ENCODE measurements at places on chromosomes 11 and 22.

- peak; percentile 49 for DNase-seq
Measured at GRCh38 chr11:18115360-18116127, 9.7 kb upstream of the SAAL1 start.

DNA sequence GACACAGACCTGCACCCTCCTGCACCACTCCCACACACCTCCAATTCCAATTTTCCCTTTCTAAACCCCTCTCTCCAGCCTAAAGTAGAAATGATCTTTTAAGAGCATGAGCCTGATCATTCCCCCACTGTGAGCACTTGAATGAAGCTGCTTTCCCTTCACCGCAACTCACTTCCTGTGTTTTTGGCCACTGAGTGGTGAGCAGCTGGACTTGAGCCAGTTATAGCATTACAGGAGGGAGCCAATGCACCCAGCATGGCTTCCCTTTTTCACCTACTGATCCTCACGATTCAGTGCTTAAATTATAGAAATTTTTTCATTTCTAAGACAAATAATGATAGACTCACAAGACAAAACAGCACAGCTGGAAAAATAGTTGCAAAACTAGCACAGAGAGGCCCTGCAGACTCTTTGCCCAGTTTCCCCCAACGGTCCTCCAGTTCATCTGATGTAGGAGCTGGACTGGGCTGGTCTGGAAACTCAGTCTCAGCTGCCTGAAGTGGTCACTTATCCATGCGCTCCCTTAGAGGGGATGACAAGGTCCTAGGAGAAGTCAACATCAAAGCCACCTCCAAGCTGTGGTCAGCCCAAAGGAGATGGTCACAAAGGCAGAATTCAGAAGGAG is 9.7 kb upstream of the APOL4 start:
- DNase-seq: peak; percentile 37

DNA sequence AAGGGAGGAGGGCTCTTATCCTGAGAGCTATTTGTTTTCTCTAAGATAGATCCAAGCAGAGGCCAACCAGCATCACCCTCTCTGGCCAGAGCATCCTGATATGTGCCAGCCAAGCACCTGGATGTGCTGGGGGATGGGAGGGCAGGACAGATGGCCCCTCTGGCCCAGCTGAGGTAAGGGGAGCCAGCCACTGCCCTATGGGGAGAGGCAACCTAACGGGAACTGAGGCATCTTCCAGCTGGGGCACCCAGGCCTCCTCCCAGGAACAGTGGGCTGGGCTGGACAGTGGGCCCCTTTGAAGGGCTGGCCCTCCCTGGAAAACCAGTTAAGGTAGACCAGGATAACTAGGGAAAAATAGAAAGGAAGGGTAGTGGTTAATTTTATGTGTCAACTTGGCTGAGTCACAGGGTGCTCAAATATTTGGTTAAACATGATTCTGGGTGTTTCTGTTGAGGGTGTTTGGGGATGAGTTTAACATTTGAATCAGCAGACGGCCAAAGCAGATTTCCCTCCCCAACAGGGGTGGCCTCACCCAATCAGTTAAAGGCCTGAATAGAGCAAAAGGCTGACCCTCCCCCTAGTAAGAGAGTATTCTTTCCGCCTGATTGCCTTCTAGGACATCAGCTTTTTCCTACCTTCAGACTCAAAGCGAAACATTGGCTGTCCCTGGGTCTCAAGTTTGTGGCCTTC is 595.1 kb downstream of the BUD13 start:
- DNase-seq: no peak

DNA sequence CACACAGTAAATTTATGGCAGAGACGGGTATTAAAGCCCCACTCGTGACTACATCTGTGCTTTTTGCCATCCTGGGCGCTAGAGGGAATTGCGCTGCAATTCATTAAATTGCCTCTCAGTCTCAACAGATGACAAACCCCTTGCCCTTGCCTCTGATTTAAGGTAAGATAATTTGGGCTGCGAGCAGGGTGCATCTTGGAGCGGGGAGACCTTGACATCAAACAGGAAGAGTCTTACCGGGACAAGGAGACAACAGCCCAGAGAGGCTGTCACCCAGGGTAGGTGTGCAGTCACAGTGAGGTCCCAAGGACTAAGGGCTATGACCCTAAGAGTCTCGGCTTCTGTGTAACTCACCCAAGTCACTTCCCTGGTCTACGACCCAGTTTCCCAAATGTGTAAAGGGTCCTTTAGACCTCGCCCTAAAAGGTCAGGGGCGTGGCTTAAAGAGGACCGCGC is 449 bp upstream of the TOM1 start:
- DNase-seq: peak; percentile 18

- DNase-seq: no peak
Measured at GRCh38 chr11:109733245-109733644, 311.3 kb downstream of the C11orf87 start.

DNA sequence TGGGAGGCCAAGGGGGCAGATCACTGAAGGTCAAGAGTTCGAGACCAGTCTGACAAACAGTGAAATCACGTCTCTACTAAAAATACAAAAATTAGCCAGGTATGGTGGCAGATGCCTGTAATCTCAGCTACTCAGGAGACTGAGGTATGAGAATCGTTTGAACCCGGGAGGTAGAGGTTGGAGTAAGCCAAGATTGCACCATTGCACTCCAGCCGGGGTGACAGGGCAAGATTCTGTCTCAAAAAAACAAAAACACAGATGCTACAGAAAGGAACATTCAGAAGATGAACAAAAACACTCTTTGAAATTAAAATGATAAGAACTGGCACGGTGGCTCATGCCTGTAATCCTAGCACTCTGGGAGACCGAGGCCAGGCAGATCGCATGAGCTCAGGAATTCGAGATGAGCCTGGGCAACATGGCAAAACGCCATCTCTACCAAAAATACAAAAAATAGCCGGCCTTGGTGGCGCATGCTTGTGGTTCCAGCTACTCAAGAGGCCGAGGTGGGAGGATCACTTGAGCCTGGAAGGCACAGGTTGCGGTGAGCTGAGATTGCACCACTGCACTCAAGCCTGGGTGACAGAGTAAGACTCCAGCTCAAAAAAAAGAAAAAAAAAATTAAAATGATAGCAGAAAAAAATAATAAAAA is 8.5 kb downstream of the RAB6A start:
- no peak for DNase-seq

GRCh38 chr11:96311120-96311568 is 31.9 kb downstream of the MAML2 start:
- no peak for DNase-seq

- no peak for DNase-seq
Measured at GRCh38 chr22:41963453-41964111, 5.7 kb upstream of the SEPTIN3 start.

GRCh38 chr11:15288863-15289262 is 174.1 kb downstream of the INSC start:
- no peak for DNase-seq

DNA sequence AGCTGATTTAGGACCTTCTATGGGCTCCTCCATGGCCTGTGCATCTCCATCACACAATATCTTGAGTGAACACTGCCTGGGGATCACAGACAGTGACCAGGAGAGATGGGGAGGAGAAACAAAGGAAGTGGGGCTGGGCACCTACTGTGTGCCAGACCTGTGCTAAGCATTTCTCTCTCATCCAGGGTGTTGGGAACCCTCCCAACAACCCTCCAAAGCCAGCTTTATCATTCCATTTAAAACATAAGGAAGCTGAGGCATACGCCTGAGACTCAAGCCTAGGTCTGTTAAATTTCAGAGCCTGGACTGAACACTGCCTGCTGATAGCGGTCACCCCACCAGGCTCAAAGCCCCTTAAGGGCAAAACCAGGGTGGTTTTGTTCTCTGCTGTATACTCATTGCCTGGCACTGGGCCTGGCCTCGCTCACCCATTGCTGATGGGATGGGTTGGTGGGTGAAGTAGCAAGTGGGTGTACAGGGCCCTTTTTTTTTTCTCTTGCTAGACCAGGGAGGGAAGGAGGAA is 130.1 kb downstream of the MN1 start:
- peak; percentile 22 for DNase-seq

DNA sequence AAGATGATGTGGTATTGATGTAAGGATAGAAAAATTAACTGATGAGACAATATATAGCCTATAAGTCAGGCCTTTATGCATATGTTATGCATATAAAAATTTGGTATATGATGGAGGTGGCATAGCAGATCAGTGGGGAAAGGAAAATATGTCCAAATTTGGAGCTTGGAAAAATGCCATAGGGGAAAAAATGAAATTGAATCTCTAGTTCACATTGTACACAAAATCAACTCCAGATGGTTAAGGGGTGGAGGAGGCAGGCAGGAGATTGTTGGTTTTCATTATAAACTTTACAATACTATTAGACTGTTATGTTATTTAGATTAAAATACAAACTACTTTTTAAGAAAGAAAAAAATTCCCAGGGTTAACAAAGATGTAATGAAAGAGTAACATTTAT is 15.1 kb upstream of the CD3E start:
- DNase-seq: no peak

GRCh38 chr11:81005595-81005994 is 1564.8 kb upstream of the TENM4 start:
- no peak for DNase-seq

DNA sequence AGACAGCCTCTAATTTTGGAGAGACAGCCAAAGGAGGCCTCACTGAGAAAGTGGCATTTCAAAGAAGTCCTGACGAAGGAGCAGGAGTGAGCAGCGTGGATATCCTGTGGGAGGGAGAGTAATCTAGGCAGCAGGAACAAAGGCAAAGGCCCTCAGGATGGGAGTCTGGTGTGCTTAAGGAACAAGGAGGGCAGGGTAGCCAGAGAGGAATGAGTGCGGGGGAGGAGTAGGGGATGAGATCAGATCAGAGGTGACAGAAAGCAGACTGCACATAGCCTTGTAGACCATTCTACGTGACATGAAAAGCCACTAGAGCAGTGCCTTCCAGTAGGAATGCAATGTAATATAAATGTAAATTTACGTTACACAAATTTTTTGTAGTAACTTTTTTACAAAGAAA is 5.6 kb downstream of the SLC36A4 start:
- DNase-seq: no peak

- DNase-seq: no peak
Measured at GRCh38 chr11:93822359-93822758, 28.1 kb downstream of the VSTM5 start.

DNA sequence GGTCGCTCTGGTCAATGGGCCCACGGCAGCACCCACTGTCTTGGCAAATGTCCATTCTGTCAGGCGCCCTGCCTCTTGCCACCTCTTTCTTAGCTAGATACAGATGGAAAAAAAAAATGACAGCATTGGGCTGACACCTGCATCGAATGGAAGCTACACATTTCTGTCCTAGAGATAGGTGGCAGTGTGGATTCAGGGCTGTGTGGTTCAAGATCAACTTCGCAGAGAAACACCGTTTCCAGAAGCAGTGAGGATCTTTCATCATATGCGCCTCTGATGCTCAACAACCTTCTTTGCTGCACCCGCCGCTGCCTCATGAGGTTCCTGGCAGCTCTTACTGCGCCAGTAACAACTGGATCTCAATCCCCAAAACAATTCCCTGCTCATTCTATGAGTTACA is 236.3 kb downstream of the KIRREL3 start:
- no peak for DNase-seq

- no peak for DNase-seq
Measured at GRCh38 chr22:27748349-27748748, 53.2 kb downstream of the MN1 start.

DNA sequence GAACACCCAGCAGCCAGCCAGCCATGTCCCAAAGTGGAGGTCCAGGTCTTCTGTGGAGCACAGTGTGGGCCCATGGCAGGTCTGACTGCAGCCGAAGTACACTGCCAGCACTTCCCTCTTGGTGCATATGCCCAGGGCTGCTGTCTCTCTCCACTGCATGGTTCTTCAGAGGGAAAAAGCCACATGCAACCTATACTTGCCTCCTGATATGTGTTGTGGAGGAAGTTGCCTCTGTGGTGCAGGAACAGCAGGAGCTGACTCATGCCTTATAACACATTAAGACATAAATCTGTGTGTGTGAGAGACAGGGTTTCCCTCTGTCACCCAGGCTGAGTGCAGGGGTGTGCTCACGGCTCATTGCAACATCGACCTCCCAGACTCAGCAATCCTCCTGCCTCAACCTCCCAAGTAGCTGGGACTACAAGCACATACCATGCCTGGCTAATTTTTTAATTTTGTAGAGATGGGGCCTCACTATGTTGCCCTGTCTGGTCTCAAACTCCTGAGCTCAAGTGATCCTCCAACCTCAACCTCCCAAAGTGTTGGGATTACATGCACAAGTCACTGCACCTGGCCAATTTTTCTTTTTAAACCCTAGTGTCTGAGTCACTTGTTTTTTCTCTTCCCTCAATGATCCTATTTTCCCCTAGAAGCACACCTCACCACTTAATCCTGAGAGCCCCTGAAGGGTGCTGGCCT is 98.8 kb downstream of the MPPED2 start:
- DNase-seq: no peak

DNA sequence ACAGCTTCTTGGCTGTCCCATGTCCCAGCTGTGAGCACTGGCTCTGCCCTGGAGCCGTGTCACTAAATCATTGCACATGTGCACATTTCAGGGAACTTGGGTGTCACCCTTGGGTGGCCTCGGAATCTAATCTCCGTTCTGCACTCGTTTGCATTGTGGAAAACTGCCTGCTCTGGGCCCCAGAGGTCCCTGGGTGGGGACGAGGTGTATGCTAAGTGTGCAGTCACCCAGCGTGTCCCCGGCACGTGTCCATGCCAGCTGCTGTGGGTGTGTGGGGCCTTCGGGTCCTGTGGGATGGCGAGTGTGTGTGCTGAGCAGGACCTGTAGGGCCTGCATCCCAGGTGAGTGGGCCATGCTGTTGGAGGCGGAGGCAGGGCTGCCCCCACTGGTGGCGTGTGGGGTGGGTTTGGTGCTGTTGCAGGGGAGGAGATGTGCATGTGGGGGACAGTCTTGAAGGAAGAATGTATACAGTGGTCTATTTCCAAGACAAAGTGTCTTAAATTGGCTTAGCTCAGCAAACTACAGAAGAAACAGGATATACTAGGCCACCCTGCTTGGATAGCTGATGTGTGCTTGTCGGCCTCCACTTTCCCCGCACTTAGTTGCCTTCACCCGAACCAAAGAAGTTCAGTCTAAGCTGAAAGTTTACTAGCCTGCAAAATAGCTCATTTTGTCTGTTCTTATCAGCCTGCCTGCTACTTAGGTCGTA is 14.6 kb downstream of the TANGO2 start:
- DNase-seq: no peak

All from CMK (cell line).